Aorta (tissue), 5 donors: ENCODE measurements at places on chromosomes 4 and X.

DNA sequence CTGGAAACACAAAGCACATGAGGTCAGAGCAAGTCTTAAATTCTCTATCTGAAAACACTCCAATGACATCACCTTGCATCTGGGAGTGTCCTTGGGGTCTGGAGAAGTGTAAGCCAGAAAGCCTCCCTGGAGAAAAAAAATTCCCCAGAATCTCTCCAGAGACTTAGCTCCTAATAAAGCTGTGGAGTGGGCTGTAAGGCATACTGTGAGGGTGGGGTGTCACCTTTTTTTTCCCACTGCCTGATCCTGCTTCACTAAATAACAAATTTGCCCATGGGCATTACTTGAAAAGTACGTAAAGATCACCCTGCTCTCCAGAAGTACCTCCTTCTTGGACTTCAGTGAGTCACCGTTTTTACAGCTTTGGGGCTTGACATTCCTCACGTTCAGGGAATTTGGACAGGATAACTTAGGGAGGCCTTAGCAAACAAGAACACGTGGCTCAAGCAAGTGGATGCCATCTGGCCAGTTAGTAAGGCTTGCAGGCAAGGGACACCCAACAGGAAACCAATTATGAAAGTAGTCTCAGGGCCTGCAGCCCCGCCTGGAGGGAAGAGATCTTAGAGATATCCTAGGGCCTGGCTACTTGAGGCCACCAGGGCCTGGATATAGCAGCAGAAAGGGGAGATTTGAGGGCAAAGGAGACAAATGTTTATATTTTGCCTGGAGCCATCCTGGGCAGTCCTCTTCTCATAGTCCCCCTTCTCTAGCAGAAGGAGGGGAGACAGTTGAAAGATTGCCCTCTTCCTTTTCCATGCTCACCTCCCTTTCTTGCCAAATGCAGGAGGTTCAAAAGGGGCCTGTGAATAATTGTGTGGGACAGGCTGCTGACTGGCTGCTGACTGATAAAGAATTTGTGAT lies 60.1 kb upstream of the PLAC1 start:
- no peak for DNase-seq

- DNase-seq: peak; percentile 88
Observed at GRCh38 chr4:30719454-30720020, 632 bp upstream of the PCDH7 start.

GRCh38 chr4:95546221-95546620 lies 2.6 kb downstream of the UNC5C start:
- no peak for DNase-seq

- no peak for DNase-seq
Observed at GRCh38 chr4:77538574-77539157, 67.0 kb upstream of the CXCL13 start.

DNA sequence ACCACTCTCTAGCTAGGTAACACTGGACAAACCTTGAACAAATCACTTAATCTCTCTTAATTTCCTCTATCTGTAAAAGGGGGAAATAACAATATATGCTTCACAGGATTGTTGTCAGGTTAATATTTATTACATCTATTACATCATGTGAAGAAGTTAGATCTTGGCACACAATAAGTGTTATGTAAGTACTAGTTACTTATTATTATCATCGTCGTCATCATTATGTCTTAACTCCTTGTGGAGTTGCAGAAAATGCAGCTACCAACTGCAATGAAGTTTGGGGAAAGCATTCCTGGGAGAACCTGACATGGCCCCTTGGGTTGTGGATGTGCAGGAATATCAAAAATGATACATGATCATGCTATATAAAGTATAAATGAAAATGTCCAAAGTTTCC lies 4.8 kb upstream of the JCHAIN start:
- no peak for DNase-seq

DNA sequence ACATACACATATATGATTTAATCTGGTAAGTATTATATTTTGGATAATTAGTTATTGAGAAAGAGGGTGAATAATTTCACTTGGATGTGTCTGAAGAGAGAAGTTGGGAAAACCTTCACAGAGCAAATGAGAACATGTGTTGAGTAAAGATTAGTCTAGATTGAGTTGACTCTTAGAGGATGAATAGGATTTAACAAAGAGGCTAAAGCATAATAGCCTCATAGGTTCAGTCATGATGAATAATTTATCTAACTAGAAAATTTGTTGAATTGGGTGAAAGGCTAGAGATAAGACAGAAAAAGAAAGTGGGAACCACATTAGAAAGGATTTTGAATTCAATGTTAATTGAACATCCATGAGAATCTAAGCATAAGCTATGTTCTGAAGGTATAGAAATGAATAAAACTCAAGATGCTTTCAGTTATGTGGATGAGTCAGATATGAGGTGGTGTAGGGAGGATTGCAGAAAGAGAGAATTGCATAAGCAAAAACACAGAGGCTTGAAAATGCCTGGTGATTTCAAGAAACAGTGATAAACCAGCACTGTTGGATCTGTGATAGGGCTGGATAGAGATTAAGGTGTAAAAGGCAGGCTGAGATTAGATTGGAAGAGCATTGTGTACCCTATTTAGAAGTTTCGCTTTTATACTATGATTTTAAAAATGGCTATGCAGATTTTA lies 207.6 kb upstream of the NR3C2 start:
- no peak for DNase-seq

GRCh38 chrX:10744007-10744406 lies 123.6 kb upstream of the MID1 start:
- no peak for DNase-seq

- no peak for DNase-seq
Observed at GRCh38 chrX:20410540-20410939, 143.8 kb upstream of the RPS6KA3 start.

DNA sequence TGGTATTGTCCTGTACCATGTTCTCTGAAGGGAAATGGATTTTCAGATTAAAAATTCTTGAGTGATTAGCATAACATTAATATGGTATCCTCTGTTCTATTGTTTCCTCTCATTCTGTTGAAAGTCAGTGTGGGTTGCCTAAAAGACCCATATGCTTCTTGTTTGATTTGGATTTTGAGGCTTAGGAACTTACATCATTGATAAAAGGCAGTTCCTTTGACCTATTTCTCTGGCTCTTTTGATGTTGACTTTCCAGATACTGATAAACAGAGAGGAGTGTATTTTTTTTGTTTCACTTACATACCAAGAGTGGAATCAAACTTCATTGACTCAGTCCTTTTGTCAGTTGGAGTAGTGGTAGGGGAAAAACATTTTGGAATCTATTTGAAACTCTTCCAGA lies 32.8 kb downstream of the TMEM144 start:
- DNase-seq: no peak

GRCh38 chr4:166366012-166366411 lies 493.0 kb downstream of the TLL1 start:
- DNase-seq: no peak

- DNase-seq: no peak
Observed at GRCh38 chr4:73603271-73603710, 16.9 kb downstream of the RASSF6 start.

- DNase-seq: no peak
Observed at GRCh38 chrX:124239911-124240310, 92.5 kb upstream of the TEX13D start.

DNA sequence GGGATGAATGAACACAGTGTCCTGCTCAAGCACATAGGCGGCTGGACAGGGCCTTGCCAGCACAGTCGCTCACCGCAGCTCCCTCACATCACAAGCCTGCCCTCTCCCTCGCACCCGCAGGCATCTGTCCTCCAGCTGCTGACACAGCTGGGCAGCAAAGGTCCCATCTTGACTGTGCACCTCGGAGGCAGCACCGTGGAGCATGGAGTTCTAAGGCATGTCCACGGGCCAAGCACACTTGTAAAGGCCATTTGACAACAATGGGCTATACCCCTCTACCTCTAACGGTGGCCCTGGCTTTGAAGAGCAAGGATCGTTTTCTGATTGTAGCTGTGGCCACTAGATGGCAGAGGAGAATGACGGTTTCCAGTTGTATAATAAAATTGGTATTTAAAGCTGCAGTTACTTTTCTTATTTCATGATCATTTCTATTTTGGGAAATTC lies 53.8 kb downstream of the APLN start:
- DNase-seq: no peak

GRCh38 chrX:88135735-88136134 lies 611.3 kb upstream of the CPXCR1 start:
- no peak for DNase-seq

- no peak for DNase-seq
Observed at GRCh38 chr4:1460967-1461868, 55.0 kb upstream of the NKX1-1 start.

DNA sequence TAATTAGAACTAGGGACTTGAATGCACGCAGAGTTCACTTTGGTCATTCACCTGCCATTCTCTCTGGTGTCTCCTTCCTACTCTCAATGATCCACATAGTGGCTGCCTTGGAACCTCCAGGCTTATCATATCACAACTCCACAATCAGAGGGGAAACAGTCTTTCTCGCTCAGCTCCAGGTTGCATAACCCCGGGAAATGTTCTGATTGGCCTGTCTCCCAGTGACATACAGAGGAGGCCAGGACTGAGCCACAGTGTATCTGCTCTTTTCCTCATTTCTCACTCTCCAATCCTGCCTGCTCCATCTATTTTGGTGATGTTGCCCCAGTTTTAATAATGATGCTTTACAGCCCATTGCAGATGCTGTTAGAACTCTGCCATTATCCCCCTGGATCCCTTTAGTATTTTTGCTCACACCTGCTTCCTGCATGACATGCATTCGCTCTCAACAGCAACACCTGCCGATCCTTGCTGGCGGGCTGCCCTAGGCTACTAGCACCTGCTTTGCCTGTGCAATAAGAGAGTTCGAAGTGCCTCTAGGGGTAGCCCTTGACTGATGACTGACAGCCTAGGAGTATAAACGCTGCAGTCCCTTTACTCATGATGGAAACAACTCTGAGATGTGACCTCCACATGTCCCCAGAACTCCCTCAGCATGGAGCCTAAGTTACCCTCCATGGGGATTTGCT lies 211.3 kb upstream of the RPS6KA3 start:
- no peak for DNase-seq

DNA sequence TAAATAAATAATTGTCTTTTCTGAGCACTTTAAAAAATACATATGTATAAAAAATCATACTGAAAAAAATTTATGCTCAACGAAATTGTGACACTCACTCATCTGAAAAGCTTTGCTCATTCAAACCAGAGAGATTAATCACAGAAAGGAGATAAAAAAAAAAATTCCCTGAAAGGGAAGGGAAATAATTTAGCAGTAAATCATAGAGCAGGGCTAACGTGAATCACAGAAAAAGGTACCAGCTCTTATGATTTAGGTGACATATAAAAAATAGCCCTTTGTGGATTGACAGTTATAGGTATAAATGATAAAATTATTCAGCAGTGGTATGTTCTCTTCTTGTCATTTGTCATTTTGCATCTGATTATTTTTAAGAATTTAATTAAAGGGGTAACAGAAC lies 552.7 kb upstream of the TENM3 start:
- DNase-seq: no peak

DNA sequence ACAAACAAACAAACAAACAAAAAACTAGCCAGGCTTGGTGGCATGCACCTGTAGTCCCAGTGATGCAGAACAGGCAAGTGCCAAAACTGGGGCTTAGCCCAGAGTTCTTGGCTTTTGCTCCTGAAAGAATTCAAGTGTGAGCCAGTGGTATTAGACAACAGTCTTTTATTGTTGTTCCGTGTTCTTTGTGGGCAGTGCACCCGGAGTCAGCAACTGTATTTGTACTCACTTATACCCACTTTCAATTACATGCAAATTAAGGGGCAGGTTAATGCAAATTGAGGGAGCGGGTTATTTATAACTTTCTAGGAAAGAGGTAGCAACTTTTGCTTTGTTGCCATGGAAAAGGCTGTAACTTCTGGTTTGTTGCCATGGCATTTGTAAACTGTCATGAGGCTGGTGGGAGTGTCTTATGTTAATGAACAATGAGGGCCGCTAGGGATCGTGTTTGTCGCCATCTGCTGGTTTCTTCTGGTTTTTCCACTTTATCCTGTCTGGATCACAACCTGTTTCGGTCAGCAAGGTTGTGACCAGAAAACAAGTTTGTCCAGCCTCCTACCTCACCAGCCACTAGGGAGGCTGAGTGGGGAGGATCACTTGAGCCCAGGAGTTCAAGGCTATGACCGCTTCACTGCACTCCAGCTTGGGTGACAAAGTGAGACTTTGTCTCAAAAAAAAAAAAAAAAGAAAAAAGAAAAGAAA lies 88.8 kb upstream of the ESX1 start:
- DNase-seq: no peak

GRCh38 chr4:11019451-11020240 lies 335.1 kb upstream of the CLNK start:
- no peak for DNase-seq

DNA sequence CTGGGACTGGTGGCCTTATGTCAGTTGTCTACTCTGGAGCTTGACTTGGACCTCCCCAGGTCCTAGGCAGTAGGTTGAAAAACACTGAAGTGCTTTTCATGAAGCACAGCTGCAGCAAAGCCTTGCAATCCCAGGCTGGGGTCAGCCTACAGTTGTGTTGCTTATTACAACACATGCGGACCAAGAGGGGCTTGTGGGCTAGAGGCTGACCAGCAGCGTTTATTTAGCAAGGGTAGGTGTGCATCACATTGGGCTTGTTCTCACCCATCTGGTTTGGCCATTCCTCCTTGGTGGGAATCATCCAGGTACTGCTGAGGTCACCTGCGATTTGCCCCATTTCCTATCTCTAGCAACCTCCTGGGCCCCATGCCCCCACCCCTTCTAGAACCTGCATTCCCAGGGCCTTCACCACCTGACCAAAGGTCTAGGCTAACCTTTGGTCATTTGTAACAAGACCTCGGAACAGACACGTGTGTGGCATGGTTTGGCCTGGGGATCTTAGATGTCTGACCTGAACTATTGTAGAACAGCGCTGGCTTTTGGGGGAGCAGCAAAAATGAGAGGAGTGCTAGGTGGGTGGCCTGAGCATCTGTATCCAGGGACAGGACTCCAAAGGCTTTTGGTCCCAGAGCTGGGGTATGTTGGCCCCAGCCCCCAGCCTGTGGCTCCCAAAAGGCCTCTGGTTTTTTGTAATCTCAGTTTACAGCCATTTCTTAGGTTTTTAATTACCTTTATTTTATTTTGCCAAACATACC lies 3.0 kb downstream of the RPL10 start:
- DNase-seq: no peak

GRCh38 chr4:177271091-177271490 lies 38.6 kb upstream of the NEIL3 start:
- DNase-seq: no peak

DNA sequence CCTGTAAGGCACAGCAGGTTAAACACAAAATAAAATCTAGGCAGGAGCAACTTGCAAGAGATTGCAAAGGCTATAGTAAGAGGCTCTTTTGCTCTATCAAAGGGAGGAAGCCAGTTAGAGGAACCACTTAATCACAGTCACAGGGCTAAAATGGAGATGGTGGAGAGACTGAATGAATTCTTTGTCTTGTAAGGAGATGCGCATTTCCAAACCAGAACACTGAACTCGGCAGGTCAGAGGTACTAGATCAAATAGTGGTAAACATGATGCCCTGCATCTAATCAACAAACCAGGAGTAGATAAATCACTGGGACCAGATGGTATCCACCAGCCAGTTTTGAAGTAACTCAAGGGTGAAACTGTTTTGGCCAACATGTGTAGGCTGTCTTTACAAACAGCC lies 55.8 kb downstream of the GPC4 start:
- DNase-seq: no peak
